AG08396 (cell line): ENCODE measurements at places on chromosomes 4 and X.
A peak's percentile ranks its signal among the peaks of the same experiment; 100 is the strongest.

GRCh38 chr4:61273233-61273632 lies 73.1 kb downstream of the ADGRL3 start:
- DNase-seq = no peak

- no peak for DNase-seq
Observed at GRCh38 chrX:106948641-106949040, 28.4 kb downstream of the CLDN2 start.

DNA sequence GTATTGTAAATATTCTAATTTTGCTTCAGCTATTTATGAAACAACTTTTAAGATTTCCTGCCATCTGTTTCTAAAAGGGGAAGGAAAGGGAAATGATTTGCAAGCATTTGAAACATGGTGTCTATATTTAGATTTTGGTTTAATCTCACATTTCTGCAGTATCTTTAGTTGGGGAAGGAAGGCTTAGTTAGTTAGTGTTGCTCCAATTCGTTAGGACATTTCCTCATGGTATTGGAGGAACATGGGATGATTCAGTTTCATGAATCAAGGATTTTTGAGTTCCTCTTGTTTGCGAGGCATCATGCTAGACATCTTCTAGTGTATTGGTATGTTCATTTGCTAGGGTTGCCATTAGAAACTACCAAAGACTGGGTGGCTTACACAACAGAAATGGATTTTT lies 20.5 kb upstream of the TMEM192 start:
- no peak for DNase-seq

DNA sequence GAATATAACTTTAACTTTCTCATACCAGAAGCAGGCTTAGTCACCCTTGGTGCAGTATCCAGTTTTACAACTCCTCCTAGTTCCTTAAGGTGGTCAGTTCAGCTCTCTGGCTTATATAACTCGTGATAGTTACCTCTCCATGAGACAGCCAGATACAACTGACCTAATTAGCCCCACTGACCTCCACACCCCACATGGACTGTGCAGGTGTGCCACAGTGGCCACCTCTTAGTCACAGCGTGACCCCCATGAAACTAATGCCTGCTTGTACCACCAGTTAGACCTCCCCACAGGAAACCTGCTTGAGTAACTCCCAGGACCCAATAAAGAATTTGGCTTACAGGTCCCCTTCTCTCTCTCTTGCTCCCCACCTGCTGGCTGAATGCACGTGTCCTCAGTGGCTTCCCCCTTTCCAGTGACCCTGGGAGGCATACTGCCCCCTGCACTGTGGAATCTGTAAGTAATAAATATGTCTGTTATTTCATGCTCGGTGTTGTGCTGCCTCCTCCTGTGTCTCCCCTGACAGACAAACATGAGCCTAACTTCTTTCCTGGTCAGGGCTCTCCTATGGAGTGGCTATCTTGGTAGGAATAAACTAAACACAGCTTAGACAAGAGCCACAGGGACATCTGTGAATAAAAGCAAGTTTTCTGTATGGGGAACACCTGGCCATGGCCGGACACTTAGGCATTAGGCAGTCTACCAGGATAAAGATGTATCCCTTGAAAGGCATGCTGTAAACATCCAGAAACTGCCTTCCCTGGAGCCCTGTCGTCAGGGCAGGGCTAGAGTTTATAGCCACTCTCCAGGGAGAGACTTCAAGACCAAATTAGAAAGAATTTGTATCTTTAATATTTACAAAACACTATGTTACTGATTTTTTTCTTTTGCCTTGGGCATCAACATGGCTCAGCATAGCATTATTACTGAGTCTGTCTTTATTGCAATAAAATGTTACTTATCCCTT lies 209.7 kb upstream of the BOD1L1 start:
- DNase-seq = no peak

DNA sequence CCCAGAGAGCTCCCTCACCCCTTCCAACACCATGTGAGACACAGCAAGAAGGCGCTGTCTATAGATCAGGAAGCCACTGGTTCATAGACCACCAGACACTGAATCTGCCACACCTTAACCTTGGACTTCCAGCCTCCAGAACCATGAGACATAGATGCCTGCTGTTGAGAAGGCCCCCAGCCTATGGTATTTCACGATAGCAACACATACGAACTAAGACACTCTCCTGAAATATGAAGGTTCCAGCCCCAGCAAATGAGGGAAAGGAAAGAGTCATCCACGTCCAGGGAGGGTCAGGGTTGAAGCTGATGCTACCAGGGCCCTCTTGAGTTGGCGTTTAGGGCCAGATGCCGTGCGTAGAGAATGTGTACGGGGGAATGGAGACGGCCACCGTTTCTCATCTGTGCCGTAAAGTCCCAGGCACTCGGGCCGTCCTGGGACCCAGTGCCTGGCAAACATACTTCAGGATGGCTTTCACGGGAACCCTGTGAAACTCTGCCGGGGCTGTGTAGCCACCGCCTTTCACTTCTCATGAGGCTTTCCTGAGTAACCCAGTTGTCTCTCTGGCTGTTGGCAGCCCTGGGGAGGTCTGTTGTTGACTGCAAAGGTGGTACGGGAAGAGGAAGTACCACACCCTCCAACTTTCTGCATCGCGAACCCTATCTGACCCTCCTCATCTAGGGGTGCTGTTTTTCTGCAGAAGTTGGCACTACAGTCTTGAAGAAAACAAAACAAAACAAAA lies 17.7 kb upstream of the P2RY8 start:
- no peak for DNase-seq

DNA sequence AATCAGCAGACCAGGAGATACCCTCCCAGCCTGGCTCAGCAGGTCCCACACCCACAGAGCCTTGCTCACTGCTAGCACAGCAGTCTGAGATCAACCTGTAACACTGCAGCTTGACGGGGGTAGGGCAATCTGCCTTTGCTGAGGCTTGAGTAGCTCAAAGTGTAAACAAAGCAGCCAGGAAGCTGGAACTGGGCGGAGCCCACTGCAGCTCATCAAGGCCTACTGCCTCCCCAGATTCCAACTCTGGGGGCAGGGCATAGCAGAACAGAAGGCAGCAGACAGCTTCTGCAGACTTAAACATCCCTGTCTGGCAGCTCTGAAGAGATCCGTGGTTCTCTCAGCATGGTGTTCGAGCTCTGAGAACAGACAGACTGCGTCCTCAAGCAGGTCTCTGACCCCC lies 15.1 kb upstream of the GABRA2 start:
- DNase-seq = no peak

- peak; percentile 6 for DNase-seq
Observed at GRCh38 chr4:113502476-113502875, 259.1 kb downstream of the CAMK2D start.

GRCh38 chr4:120699354-120699753 lies 223.2 kb downstream of the PRDM5 start:
- DNase-seq = no peak

GRCh38 chr4:141926406-141926805 lies 290.0 kb downstream of the IL15 start:
- no peak for DNase-seq

DNA sequence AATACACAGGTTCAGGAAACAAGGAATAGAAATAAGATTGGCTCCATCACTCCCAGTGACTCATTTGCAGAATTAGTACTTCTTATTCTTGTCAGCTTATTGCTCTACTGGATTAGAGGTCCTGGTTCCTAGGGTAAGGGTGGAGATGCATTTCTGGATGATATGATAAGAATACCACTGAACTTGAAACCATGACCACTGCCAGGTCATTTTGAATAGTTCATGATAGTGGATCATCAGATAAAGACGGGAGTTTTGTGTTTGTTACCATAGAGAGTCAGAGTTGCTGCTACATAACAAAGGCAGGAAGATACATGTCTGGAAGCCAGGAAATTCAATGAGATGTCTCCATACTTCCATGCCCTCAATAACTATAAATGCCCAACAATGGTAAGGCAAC lies 109.2 kb upstream of the FAT1 start:
- no peak for DNase-seq

DNA sequence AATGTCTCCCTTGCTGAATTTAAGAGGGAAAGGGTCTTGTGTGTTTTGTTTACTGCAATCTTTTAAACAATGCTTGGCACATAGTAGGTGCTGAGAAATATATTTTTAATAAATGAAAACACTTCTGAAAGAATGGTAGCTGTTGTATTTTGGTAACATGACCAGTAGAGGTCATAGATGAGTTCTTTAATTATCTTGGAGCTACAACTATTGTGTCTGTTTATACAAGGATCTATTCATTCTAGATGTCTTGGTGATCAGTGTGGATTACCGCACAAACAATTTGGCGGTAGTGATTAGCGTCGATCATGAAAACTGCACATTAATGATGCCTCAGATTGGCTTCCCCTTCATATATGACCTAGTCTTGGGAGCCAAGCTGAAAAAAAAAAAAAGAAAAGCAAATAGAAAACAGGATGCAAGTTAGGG lies 21.4 kb upstream of the SCRG1 start:
- DNase-seq = peak; percentile 22

- peak; percentile 74 for DNase-seq
Observed at GRCh38 chrX:107710617-107711391, 64.8 kb downstream of the TSC22D3 start.

DNA sequence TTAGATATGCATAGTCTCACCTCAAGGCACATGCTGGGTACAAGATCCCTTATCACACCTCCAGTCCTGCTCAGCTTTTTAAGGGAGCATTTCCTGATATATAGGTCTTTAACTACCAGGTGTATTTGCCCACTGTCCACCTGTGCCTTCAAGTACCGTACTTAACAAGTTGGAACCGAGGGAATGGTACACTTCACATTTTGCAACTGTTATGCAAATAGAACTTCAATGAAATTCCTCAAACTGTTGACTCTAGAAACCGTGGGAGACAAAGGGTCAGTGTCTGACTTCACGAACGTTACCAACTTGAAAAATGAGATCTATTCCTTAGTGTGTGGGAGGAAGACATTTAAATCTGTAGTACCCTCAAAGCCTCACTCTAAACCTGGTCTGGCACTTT lies 5.2 kb downstream of the TRIM2 start:
- DNase-seq = no peak

GRCh38 chr4:2354118-2354517 lies 64.3 kb downstream of the ZFYVE28 start:
- no peak for DNase-seq

GRCh38 chr4:22391551-22391950 lies 124.3 kb downstream of the ADGRA3 start:
- peak; percentile 26 for DNase-seq

DNA sequence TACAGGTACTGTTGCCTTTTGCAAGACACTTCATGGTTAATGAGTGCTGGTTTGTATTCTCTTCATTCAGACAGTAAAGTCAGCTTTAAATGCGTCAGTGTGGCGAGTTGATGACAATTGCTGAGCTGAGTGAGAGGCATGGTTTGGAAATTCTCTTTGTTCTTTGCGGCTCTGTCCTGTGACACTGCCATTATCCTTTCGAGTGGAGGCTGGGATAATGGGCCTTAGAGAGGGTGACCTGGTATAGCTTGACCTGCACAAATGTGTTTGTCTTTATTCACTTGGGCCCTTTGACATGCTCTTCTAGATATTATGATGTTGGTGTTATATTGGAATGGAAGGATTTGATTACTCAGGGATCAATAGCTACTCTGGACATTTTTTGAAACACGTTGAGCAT lies 208.5 kb upstream of the FAT1 start:
- no peak for DNase-seq

GRCh38 chr4:109972786-109973528 lies 60.3 kb downstream of the EGF start:
- DNase-seq = no peak

- DNase-seq = no peak
Observed at GRCh38 chr4:85774489-85774888, 299.5 kb downstream of the ARHGAP24 start.

DNA sequence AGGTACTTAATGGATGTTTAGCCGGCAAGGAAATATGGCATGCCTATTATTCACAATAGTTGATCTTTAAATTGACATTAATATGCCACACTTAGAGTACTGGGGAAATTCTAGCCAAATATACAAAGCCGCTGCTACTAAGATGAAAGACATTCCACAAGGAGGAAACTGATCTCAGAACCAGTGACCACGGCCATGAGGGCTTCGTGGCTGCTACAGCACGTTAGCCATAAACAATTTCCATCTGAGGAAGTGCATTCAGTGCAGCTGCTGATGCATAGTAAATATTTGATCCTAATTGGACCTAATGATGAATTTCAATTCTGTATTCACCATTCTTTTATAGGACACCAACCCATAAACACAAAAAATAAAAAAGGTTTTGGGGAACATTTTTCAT lies 59.1 kb downstream of the SORBS2 start:
- DNase-seq = no peak

GRCh38 chrX:20477836-20478524 lies 211.3 kb upstream of the RPS6KA3 start:
- no peak for DNase-seq

DNA sequence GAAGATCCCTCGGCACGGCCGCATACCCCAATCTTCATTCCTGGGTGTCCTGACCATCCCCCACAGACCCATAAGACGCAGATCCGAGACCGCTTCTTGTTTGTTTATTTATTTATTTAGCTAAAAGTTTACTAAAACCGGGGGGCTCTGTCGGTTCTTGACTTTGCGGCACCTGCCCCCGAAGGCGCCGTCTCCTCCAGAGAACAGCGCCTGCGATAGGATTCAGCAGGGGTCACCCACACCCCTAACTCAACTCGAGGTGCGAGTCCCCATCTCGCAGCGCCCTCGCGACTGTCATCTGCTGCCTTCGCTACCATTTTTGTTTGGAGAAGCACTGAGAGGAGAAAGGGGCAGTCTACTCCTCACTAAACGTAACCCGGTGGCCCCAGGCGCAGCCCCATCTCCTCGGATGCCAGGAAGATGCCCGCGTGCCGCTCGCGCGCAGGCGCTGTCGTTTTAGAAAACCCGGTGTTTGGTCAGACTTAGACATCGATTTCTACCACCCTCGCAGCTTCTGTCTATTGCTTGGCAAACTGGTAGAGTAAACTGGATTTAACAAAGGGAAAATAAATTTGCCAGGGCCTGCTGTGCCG lies 18.9 kb upstream of the GPR101 start:
- DNase-seq = peak; percentile 15

GRCh38 chr4:42906891-42907759 lies 14.6 kb downstream of the GRXCR1 start:
- no peak for DNase-seq

GRCh38 chr4:80306260-80306659 lies 29.3 kb upstream of the CFAP299 start:
- DNase-seq = peak; percentile 20

DNA sequence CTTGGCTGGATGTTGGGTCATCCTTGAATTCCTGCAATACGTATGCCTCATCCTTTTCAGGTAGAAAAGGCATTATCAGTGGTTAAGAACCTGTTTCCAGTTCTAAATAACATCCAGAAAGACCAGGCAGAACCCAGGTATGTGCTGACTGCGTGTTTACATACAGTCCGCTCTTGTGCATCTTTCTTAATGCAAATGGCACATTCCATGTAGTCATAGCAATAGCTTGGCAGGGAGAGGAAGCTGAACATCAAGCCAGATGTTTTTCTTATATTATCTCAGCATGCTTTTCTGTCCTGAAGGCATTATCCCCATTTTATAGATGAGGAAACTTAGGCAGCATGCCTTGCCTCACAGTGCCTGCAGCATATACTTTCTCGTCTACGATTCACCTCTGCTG lies 2.1 kb downstream of the DCLK2 start:
- no peak for DNase-seq

- no peak for DNase-seq
Observed at GRCh38 chr4:109969087-109969486, 56.4 kb downstream of the EGF start.
